ENCODE measurements at places on chromosomes 5 and 9.

GRCh38 chr5:41891066-41891707 lies 13.0 kb upstream of the RIMOC1 start:
- no peak for DNase-seq

- no peak for DNase-seq
These were observed 35.8 kb downstream of the C5orf15 start for GRCh38 chr5:133932441-133933168.

GRCh38 chr9:121737481-121737931 lies 86.1 kb downstream of the DAB2IP start:
- DNase-seq, result no peak

- DNase-seq, result no peak
These were observed 124.7 kb downstream of the ALDH1A1 start for GRCh38 chr9:72827950-72828731.

GRCh38 chr5:79357398-79357797 lies 121.5 kb downstream of the JMY start:
- DNase-seq, result no peak

DNA sequence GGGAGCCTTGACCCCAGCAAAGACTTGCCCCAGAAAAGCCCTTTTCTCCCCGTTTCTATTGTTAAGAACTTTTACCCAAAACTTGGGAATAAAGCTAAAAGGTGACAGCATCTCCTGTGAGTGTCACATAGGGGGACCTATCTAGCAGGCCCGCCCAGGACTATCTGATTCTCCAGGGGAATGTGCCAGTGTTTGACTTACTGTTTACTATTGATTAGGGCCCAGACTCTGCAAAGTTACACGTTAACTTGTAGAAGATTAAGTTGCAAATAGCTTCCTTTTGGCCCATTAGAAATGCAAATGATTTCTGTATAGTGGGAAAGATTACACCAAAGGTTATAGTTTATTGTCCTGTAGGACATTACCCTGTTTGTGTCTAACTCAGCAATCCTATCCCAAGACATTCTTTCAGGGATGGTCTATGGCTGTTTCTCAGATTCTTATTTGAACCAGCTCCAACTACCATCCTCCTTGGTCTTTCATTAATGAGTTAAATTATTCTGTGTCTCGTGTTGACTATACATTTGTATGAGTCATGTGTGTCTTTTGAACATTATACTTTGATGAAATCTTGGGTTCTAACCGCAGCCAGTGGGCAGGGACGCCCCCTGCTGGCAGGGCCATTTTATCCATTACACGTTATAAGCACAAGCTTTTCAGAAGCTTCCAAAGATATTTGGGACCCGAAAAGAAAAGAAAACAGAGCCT lies 60.7 kb downstream of the HRH2 start:
- no peak for DNase-seq

DNA sequence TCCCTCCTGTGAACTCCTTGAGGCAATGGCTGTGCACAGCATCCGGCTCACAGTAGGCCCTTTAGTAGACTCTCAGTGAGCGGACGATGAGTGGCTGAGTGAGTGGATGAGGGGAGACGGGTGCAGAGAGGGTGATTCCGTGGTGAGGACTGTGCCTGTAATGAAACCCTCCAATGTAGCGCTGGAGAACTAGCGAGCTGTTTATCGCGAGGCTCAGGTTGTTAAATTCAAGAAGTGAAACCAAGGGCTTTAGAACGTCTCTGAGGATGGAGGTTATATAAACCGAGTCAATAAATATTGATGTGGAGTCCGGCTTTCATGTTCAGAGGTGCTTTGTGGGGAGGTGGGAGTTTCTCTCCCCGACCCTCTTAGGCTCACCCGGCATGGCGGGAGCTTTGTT lies 53.2 kb downstream of the NSG2 start:
- no peak for DNase-seq

- peak; percentile 96 for DNase-seq
These were observed 34.8 kb upstream of the GLRX start for GRCh38 chr5:95857185-95857945.

DNA sequence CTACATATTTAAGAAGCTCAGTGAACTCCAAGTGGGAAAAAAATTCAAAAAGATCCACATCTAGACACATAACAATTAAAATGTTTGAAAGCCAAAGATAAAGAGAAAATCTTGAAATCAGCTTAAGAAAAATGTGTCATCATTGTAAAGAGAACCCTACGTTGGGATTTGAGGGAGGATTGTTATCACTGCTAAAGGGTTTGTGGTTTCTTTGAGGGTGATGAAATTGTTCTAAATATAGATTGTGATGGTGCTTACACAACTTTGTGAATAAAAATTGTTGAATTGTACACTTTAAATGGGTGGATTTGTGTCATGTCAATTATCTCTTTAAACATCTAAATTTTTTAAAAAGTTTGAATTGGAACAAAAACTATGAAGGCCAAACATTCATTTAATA lies 92.2 kb upstream of the ADAMTS19 start:
- DNase-seq, result no peak

GRCh38 chr9:17005056-17005823 lies 129.6 kb upstream of the CNTLN start:
- peak; percentile 69 for DNase-seq

DNA sequence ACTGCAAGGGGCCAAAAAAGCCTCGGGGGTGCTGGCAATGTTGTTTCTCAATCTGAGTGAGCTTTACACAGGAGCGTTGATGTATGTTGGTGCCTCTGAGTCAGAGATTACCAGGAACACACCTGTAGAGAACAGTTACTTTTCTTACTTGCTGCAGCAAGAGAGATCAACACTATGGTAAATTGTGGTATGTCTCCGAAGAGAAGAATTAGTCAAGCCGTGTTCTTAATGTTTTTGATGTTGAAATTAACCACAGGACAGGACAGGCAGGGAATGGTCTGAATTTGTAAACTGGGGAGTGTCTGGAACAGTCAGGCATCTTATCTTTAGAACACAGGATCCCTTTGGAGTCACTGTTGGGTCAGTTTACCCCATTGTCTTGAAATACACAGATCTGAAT lies 285.7 kb downstream of the DNAH5 start:
- DNase-seq, result no peak

GRCh38 chr5:14665949-14666348 lies 1.4 kb downstream of the OTULIN start:
- DNase-seq, result no peak

DNA sequence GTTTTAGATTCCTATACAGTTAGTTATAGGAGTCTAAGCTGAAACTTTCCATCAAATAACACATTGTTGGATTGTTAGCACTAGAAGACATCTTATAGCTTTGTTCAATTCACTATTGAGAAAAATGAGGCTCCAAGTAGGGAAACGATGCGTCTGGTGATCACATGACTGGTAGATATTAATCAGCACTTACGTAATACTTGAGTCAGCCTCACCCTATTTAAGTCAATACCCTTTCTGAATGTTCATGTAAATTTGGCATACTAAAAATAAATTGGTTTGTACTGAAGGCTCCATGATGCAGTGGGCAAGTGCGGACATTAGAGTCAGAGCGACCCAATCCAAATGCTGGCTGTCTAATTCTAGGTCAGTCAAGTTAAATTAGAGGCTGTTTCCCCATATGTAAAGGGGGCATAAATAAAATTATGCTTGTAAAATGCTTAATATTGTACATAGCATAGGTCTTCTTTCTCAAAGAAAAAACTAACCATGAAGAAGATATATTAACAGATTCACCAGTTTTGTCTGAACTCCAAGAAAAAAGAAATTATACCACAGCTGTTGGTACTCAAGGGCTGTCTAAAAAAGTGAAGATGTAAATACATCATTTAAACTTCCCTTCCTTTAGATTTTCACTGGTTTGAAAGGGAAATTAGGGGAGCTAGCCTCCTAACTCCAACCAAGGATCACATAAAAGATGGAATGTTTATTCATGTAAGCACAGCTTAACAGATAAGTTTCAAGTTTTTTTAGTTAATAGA lies 406.6 kb upstream of the TLE4 start:
- DNase-seq, result no peak

DNA sequence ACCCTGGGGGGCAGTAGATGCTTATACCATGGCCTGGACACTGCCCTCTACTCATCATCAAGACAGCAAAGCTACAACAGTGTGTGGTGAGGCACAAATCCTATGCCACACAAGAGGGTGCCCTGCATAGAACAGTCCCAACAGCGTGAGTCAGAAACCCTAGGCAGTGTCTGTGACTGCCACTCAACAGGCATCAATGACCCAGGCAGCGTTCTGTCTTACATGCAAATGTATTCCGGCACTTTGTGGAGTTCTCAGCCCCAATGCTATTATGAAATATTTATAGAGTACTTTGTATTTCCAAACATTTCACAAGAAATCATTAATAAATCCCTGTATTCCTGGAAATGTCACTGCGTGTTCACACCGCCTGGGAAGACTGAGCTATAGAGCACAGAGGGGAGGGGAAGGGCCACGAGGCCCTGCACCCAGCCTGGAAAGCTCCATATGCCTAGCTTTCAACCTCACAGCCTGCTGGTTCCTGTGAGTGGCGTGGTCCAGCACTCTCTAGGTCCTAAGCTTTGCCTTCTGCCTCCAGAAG lies 77.7 kb downstream of the NIPSNAP3B start:
- DNase-seq, result no peak

GRCh38 chr5:103774721-103775120 lies 212.1 kb upstream of the NUDT12 start:
- no peak for DNase-seq

- DNase-seq, result no peak
These were observed 22.8 kb upstream of the FCN1 start for GRCh38 chr9:134940236-134941208.

GRCh38 chr9:28318515-28318914 lies 745.2 kb upstream of the C9orf72 start:
- no peak for DNase-seq

DNA sequence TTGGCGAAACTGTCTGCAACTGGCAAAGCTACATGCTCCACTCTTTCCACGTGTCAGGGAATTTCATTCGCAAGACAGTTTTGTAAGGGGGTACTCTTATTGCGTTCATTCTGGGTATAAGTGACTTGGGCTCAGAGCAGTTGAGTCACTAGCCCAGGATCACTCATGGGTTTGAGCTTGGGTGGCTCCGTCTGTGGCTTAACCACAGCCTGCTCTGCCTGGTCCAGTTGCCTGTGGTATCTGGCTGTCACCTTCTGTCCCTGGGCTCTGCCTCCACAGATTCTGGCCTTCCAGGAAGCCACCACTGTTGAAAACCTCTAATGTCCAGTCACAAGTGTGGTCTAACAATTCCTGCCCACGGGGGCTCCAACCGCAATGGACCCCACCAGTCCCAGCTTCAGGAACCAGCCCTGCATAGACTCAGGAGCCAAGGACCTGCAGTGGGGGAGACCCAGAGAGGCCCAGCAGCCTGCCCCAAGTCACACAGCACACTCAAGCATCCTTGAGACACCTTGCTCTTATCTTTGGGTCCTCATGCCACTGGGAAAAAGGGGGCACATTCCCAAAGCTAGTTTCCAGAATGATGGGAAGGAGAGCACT lies 10.4 kb downstream of the KIF12 start:
- DNase-seq, result no peak

GRCh38 chr5:137838976-137839375 lies 28.7 kb upstream of the MYOT start:
- DNase-seq, result no peak

DNA sequence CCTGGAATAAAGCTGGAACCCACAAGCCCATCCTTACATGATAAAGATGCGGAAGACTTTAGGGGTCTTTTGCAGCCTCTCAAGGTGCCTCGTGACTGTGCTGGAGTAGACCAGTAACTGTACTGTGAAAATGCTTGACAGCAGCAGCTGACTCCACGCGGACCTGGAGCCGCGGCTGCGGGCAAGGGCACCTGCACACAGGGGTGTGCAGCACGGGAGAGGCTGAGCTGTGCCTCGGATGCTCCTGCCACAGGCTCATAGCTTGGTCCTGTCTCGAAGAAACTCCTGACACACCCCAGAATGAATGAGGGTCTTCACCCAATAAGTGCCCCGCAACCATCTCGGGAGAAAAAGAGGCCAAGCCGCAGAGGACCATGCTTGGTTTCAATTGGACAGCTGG lies 40.3 kb upstream of the CEP72 start:
- no peak for DNase-seq

DNA sequence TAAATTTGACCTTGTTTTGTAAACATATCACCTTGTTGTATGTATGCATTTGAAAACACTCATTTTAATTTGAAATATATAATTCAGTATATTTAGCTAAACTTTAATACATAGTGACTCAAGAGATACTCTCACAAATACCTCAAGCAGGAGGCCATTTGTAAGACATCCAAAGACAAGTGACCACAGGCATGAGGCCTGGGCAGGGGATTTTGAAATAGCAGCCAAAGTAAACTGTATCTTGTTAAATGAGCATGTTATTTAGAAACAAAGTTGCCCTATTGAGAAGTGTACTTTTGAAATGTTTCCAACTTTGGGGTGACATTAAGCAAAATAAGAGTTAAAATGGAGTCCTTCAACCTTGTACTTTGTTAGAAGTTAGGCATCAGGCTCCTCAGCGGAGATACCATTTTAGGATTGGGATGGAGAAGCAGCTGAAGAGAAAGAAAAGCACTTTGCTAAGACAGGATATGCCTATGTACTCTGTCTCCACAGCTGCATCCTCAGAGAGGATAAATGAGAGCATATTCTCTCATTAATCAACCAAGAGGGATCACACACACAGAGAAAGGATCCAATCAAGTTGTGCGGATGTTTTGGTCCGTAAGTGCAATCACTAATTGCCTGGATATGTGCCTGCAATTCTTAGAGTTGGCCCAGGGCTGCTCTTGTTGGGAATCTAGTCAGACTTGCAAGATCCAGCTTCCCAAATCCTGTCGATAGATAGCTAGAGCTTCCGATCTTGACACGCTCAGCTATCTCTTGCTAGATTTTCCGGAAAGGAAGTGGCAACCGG lies 157.5 kb upstream of the HAPLN1 start:
- no peak for DNase-seq

- DNase-seq, result no peak
These were observed 28.8 kb downstream of the FAM163B start for GRCh38 chr9:133580419-133580738.

GRCh38 chr5:18944771-18945170 lies 1043.2 kb downstream of the CDH18 start:
- no peak for DNase-seq

- DNase-seq, result no peak
These were observed 27.6 kb downstream of the FGF1 start for GRCh38 chr5:142658278-142658677.

DNA sequence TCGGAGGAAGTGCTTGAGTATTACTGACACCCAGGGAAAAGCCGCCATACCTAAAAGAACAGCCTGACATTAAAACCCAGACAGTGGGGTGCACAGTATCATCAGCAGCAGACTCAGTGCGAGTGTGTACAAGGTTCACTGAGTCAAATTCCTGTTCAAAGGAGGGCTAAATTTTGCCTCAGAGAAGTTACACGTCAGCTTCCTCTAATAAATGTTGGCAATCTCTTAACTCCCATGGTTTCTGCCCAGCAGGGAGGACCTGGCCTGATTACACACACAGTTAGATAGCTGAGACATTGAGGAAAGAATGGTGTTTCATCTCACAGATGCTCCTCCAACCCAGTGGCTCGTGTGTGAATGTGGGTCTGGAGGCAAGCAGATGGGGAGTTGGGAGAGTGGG lies 38.2 kb downstream of the NIPSNAP3B start:
- no peak for DNase-seq
